ENCODE measurements at places on chromosomes 7 and 10. TPM values are rescaled to one million over a fixed set of nuclear protein-coding genes. Genes with fewer than 3 reads are reported as not detected.

CWF19L1 gene
- total RNA-seq = 34.8 TPM

PROSER2 gene
- total RNA-seq = 13.7 TPM

HNRNPH3 gene
- 244 TPM for total RNA-seq

CROT gene
- 6.0 TPM for total RNA-seq

OR9A2 gene
- total RNA-seq = not detected

NXPH1 gene
- total RNA-seq = 0.11 TPM

PLXDC2 gene
- 38.7 TPM for total RNA-seq

CLEC2L gene
- total RNA-seq = 0.55 TPM

ABCB1 gene
- 0.15 TPM for total RNA-seq

ZNF479 gene
- not detected for total RNA-seq

CRTAC1 gene
- 0.46 TPM for total RNA-seq

CCAR1 gene
- 113 TPM for total RNA-seq

DLG5 gene
- total RNA-seq = 67.4 TPM

PKD1L1 gene
- 0.17 TPM for total RNA-seq

CCL26 gene
- 8.7 TPM for total RNA-seq

FAM221A gene
- total RNA-seq = 13.4 TPM

ADCYAP1R1 gene
- 7.4 TPM for total RNA-seq

WAC gene
- total RNA-seq = 130 TPM

SLC26A3 gene
- not detected for total RNA-seq

PRR15 gene
- total RNA-seq = 15.1 TPM

Measured in H9 (cell line).